ENCODE measurements at places on chromosomes 1 and 21.

DNA sequence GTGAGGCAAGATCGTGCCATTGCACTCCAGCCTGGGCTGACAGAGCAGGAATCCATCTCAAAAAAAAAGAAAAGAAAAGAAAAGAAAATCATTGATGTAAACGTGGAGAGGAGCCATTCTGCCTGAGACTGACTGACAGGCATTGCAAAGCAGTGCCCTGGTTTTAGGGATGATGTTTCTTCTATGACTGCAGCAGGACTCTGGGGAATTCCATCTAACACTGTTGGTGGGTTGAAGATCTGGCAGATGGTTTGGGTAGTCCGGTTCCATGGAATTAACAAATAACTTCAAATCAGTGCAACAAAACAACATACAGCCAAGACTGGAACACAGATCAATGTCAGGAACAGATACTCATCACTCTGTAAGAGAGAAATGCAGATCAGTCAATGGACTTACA, 17.8 kb upstream of the LAMC2 start:
- no peak for DNase-seq

- DNase-seq = no peak
Measured at GRCh38 chr1:7334475-7335035, 436.5 kb upstream of the VAMP3 start.

GRCh38 chr1:10745886-10746455, 50.5 kb downstream of the CASZ1 start:
- DNase-seq = no peak

- DNase-seq = no peak
Measured at GRCh38 chr21:25459365-25459764, 147.9 kb downstream of the MRPL39 start.

DNA sequence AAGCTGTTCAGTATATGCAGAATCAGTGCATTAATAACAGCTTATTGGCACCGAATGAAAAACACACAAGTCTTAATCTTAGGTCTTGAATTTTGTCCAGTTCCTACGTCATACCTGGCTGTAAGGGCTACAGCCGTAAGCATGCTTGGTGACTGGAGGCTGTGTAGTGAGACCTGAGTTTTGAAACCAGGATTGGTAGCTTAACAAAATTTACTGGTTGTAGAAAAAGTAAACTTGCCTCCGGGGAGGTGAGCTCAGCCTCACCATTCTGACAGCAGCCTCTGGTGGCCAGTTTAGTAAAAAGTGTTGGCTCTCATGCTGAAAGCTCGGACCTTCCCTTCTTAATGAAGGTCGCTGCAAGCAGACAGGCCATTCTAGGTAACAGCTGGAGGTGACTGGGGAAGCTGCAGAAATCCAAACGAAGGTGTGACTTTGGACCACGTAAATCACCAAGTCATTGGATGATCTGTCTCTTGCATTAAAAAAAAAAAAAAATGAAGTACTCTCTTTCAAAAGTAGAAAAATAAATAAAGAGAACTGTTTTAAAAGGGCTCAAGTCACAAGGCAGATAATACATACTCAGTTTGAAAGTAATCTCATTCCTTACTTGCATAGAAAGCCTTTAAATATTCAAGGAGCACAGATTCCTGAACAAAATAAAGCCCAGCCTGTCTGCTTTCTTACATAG, 48.9 kb downstream of the HLCS start:
- DNase-seq = no peak

DNA sequence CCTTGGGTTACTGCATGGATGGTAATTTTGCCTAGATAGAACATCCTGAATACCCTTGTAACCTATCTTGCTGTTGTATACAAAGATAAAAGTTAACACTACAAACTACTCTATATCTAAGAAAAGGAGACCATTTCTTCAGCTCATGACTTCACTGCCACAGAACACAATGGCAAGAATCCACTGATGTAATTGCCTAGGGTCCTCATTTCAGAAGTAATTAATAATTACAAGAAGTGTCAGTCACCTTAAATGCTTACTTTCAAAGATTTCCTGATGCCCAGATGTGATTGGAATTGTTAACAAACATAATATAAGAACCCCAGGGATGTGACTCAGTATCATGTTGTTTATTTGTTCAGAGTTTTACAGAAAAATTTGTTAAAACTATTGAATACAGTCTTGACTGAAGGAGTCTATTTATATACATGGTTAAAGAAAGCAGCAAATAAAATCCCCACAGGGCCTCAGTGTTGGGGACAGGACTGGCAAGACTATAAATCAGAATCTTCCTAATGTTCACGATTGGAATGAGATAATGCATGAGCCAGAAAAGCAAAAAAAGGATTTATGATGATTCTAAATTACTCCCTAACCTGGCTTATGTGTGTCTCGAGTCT, 83.9 kb downstream of the CRB1 start:
- no peak for DNase-seq

GRCh38 chr1:180909005-180909414, 3.7 kb upstream of the KIAA1614 start:
- DNase-seq = no peak

DNA sequence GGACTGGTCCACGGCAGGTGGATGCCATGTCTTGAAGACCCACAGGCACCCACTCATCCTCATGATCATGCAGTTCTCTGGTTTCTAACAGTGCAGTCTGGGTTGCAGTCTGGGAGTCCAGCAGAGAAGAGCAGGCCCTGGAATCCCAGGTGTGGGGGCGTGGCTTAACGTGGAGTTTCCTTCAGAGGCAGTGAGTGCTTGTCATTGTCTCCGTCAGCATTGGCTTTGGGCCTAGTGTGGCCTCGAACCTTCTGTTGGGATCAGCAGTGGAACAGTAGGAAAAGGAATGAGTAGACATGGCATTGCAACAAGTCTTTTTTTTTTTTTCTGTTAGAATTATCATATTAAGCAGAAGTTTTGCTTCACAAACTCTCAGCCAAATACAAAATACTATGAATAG, 12.8 kb downstream of the LGALS8 start:
- DNase-seq = no peak

DNA sequence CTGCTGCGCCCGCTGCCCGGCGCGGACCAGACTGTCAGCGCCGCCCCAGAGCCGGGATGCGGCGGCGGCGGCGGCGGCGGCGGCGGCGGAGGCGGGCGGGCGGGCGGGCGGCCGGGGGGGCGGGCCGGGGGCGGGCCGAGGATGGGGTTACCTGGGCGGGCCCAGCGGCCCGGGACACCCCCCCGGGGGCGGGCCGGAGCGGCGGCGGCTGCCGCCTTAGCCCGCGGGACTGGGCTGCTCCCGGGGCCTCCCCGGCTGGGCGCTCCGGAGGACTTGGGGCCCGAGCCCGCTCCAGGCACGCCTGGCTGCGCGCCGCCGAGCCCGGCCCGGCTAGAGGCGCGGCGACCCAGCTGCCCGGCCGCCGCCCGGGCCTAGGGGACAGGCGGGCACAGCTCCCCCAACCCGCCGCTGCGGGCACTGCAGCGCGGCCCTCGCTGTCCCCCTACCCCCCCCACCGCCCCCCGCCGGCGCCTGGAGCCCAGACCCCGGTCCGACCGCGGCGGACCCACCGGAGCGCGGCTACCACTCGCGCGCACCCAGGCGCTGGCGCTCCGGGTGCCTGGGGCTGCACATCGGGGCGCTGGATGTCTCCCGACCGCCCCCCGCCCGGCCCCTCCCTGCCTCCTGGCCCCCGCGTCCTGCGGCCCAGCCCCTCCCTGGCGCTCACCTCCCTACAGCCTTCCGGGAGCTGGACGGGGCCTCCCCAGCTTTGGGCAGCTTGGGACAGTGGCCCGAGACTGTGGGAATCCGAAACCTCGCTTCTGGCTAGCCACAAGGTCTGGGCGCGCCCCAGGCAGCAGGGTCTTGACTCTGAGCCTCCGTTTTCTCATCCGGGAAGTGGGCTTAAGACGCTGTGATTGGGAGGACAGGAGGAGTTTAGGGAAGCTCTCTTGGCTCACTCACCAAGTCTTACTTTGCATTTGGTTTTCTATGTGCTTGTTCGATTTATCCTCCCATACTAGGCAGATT, at the start of gene WNT4:
Gene WNT4, minus strand, starts transcription at position 33 of the 969 bp plus-strand sequence. CDS start 175 bp downstream, outside the sequence.
- no peak for DNase-seq

DNA sequence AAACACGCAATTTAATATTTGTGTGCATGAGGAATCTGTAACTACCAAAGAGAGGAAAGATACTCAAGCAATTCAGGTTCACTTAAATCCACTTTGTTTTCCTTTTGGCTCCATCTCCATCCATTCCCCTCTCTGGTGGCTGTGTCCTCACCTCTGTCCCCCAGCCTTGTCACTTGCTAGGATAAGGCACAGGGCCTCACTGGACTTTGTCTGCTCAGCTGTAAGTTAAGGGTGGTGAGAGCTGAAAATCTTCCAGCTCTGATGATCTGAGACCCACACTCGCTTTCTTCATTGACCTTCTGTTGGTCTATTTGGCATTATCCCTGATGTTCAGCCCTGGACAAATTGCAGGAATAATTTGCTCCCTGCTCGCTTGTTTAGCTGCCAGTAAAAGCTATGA, 56.5 kb downstream of the RHOU start:
- DNase-seq = no peak

- DNase-seq = no peak
Measured at GRCh38 chr1:201251411-201251810, 31.9 kb upstream of the PKP1 start.

- no peak for DNase-seq
Measured at GRCh38 chr1:14190508-14190907, 408.0 kb upstream of the KAZN start.

- DNase-seq = no peak
Measured at GRCh38 chr21:33731447-33731846, 89.1 kb downstream of the ITSN1 start.

GRCh38 chr1:201545851-201546492, 7.0 kb downstream of the NAV1 start:
- DNase-seq = no peak

DNA sequence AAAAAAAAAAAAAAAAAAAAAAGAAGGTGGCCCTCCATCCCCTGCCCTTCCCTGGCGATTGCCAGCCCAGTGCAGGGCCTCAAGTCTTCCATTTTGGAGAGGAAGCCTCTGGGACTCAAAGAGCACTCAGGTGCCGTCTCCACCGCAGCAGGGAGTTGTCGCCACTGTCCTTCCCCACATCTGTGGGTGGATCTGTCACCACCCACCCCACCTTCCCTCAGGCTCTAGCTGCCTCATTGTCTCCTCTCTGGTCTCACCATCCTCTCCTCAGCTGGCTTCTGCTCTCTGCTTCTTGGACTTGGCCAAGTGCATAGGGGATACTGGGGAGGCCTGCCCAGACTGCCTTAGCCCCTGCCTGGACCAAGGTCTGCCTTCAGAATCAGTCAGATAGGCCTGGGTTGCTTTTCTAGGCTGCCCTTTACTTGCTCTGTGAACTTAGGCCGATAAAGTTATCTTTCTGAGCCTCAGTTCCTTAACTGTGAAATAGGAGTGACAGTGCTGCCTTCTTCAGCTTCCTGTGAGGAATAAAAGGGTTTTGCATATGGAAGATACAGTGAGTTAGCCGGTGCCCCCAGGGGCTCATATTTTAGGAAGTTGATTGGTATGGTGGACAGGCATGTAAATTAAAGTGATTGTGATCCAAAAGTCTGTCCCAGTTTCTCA, 15.8 kb downstream of the RCC1 start:
- DNase-seq = no peak
